ENCODE measurements at places on chromosomes 7 and 10.

DNA sequence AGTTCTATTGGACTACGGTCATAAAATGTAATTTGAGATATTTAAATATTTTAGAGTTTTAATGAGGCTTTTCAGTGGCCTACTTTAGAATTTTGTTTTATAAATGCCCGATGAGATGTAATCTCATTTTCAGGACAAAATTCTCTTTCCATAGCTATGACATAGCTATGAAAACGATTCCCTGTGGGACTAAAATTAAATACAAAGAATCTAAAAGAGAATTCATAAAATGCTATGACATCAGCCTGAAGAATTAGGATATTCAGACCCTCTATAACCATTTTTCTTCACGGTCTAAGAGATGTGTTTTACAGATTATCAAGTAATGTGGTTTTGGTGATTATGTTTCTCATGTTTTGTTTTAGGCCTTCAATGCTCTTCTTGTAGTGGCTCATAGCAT is 48.2 kb upstream of the ODAD2 start:
- DNase-seq: no peak

DNA sequence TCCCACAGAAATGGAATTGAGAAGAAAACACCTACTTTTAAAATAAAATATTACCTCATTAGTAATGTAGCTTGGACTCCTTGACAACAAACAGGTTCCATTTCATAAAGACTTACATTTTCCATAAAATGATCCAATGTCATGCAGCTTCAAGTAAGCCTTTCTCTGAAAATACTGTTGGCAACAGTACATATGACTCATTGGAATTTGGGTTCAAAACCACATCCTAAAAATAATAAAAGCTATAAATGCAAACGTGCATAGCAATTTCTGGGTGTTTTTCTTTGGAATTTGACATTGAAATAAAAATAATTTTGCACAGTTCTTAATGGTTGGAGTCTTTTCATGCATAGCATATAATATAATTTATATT is 47.9 kb downstream of the FHIP2A start:
- DNase-seq: no peak

- DNase-seq: no peak
Measured at GRCh38 chr10:89959433-89960110, 258.2 kb downstream of the KIF20B start.

DNA sequence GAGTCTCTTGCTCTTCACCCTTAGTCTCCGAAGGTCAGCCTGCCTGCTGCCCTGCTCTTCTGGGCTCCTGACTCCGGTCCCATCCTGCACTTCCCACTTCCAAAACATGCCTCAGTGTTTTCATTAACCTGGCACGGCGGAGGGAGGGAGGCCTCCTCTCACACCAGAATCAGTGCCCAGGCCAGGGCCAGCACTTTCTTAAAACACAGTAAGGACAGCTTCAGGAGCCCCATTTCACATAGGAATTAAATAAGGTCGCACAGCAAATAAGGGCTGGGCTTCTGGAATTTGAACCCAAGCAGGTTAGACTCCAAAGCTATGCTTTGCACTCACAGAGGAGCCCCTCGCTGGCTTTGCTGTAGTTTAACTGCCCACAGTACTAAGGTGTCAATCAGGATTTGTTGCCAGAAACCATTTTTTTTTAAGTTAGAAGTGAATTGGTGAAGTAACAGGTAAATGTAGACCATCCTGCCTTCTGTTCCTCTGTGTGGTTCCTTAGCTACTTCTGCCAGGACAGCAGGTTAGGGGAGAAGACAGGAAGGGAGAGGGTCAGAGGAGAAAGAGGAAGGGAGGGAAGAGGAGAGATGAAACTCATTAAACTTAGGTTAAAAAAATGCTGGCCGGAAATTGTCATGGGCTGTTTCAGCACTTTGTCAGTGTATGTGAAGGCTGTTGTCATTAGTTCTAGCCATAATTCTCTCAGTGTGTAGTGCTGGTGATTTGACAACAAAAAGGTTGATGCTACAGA is 1.1 kb downstream of the RASSF4 start:
- DNase-seq: no peak

DNA sequence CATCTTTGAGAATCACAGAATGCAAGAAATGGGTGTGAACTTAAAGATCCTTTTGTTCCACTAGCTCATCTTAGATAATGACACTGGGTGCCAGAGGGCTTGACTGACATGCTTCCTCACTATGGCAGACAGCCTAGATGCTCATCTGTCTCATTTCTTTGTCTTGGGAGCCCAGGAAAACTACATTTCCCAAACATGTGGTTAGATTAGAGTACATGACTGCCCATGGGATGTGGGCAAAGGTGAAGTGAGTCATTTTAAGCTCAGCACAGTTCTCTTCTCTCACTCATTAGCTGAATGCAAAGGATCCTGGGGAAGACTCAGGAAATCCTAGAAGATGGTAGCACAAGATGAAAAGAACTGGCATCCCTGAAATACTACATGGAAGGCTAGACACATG is 32.5 kb upstream of the TBX20 start:
- no peak for DNase-seq

DNA sequence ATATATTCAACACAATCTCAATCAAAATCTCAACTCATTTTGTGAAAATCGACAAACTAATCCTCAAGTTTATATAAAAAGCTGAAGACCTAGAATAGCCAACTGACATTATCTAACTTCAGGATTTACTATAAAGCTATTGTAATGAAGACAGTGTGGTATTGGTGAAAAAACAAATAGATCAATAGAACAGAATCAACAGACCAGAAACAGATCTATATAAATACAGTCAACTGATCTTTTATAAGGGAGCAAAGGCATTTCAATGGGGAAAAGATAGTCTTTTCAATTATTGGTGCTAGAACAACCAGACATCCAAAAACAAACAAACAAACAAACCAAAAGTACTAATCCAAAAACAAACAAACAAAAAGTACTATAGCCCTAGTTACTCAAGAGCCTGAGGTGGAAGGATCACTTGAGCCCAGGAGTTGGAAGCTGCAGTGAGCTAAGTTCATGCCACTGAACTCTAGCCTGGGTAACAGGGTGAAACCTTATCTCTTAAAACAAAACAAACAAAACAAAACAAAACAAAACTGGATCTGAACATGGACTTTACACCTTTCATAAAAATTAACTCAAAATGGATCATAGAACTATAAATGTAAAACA is 26.6 kb upstream of the AKR1D1 start:
- no peak for DNase-seq

GRCh38 chr10:76583711-76584161 is 1053.9 kb downstream of the KCNMA1 start:
- DNase-seq: no peak

DNA sequence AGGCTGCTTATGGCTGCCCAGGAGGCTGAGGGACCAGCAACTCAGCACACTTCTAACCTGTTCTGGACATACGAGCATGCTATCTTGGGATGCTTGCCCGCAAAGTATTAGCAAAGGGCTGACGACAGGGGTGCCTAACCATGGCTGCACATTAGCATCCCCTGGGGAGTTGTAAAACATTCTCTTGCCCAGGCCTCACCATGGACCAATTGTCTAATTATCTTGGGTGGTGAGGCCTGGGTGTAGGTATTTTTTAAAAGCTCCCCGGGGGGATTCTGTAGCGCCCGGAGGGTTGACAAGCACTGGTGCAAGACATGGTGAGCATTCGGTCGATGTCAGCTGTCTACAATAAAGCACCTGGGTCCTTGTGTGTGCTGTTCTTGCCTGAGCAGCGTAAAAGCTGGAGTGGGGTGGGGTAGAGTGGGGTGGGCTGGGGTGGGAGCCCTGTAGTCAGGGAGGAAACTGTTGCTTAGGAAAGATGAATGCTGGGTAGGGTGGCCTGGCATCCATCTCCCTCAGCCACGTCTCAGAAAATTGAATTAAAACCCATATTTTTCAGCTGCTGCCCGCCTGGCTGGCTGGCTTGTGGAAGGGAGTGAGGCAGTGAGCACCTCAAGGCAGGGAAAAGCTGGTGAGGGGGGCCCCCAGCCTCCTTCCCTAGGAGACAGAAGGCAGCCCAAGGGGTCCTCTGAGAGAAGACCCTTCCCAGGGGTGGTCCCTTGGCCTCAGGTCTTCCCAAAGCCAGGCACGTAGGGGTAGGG is 2.9 kb upstream of the ADCYAP1R1 start:
- no peak for DNase-seq

- DNase-seq: no peak
Measured at GRCh38 chr7:1318051-1318450, 85.4 kb downstream of the UNCX start.

GRCh38 chr7:112495810-112496462 is 15.1 kb downstream of the LSMEM1 start:
- no peak for DNase-seq

- DNase-seq: no peak
Measured at GRCh38 chr10:68088740-68089139, 13.7 kb upstream of the HERC4 start.

GRCh38 chr7:21948887-21949540 is 3.3 kb upstream of the CDCA7L start:
- DNase-seq: no peak

DNA sequence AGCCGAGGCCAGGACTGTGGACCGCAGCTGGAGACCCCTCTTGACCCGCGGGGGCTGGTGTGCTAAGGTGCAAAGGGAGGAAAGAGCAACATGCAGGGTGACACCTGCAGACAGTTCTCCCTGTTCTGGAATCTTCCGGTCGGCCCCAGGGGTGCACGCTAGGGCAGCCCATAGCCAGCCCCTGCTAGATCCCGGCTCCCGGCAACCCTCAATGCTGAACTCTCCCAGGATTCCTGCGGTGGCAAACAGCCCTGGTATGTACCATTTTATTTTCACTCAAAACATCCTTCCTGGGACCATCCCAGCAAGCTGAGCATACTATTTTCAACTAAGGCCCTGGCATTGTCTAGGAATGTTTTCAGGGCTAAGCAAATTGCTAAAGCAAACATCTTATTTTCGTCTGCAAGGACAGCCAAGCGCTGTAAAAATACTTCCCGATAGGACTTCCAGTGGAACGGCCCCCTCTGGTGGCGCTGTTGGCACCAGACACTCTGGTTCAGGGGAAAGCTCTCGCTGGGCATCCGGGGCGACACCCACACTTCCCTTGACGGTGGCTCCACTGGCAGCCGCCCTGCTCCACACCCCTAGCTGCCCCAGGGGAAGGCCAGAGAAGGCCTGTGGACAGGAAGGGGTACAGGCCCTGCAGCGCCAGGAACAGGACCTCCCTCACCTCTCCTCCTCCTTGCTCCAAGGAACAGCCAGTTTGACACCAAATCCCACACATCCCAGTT is 99.4 kb downstream of the CTBP2 start:
- no peak for DNase-seq

DNA sequence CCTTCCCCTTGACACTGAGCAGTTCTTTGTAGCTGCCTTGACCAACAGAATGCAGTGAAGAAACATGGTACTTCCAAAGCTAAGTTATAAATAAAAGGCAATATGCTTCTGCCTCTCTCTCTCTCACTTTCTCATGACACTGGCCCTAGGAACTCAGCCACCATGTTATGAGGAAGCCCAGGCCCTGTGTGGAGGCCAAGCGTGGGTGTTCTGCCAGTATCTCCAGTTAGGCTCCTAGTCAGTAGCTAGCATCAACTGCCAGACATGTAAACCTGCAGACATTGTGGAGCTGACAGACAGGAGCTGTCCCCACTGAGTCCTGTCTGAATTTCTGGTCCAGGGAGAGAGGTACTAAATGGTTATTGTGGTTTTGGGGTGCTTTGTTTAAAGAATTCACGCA is 45.2 kb downstream of the TMEM209 start:
- DNase-seq: no peak

DNA sequence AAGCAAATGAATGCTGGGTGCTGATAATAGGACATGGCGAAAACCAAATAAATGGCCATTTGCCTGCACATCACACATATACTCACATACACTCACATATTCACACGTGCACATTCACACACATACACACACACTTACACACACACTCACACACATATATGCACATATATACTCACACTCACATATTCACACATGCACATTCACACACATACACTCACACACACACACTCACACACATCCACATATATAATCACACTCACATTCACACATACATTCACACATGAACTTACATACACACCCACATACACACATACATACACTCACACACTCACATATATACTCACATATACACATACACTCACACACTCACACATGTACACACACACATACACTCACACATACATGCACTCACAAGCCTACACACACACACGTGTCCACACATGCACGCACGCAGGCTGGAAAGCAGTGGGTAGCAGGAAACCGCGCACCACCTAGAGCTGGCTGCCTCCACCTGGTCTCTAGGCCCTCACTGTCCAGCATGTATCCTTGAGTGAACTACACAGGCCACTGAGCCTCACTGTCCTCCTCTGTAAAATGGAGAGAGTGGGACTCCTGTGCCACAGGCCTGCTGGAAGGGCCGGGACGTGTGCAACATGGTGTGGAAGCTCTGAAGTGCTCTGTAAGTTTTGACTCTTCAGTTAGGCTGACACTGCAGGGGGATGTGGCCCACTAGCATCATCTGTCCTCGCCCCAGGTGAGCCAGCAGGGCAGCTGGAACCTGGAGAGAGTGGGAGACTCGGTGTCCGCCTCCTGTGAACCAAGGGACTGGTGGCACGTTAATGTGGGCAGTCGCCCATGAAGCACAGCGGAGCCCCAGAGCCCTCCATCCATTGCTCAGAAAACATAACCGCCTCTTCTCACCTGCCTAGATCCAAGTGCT is 14.9 kb downstream of the TMEM72 start:
- no peak for DNase-seq

- DNase-seq: no peak
Measured at GRCh38 chr7:37285706-37286453, 162.8 kb downstream of the ELMO1 start.

DNA sequence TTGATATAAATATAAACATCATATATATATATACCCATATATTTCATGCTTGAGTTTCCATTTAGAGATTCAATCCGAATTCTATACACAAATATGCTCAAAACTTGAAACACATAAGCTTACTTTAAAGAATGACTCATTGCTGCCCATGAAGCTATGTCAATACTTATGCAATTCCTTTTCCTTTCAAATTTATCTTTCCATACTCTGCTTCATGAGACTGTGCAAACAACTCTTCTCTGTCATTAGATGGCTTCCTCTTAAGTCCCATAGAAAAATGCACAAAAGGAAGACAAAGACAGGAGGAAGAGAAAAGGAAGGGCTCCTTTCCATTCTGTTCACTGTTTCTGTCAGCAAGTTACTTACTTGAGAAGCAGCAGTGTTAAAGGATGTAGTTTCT is 895.7 kb upstream of the SORCS1 start:
- no peak for DNase-seq

GRCh38 chr7:29480451-29480850 is 83.2 kb upstream of the PRR15 start:
- DNase-seq: no peak

DNA sequence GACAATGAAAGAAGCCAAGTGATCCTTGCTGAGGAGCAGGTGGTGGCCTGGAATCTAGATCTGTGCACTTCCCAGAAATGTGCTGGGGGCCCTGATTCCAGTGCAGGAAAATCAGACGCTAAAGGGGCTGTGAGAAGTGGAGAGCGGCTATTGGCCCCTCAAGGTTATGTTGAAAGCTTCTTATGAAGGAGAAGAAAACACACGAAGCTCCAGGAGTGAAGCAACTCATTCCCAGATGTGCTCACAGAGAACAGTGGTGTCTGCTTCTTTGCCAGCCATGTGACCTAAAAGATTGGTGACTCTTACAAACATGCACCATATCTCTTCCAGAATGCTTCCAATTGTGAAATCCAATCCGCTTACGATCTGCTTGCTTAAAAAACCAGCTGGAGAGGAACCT is 679.3 kb upstream of the IGFBP3 start:
- DNase-seq: no peak

GRCh38 chr10:18456984-18457383 is 194.4 kb downstream of the NSUN6 start:
- DNase-seq: no peak

All from GM12892 (cell line).